LNCaP clone FGC (cell line): ENCODE measurements at places on chromosomes 6 and 20.

DNA sequence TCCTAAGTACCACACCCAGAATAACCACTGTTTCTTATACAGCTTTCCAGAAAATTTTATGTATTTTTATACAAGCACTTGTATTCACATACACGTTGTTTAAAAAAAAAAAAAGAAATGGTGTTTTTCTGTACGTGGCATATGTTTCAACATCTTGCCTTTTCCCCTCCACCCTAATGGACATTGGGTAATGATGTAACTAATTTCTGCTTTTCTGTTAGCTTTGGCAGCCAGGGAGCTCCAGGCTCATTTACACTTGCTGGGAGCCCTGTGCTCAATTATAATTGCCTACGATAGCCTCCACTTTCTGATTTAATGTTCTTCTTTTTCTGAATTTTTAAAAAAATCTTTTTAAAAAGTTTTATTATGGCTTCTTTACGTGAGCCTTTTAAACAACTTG is 352.4 kb downstream of the UTRN start:
- no peak for DNase-seq

- no peak for DNase-seq
These were observed 7.7 kb downstream of the NTSR1 start for GRCh38 chr20:62716198-62716940.

- DNase-seq: no peak
These were observed 11.3 kb upstream of the PTGIS start for GRCh38 chr20:49579195-49579594.

GRCh38 chr20:44081476-44081875 is 105.5 kb downstream of the JPH2 start:
- DNase-seq: no peak

DNA sequence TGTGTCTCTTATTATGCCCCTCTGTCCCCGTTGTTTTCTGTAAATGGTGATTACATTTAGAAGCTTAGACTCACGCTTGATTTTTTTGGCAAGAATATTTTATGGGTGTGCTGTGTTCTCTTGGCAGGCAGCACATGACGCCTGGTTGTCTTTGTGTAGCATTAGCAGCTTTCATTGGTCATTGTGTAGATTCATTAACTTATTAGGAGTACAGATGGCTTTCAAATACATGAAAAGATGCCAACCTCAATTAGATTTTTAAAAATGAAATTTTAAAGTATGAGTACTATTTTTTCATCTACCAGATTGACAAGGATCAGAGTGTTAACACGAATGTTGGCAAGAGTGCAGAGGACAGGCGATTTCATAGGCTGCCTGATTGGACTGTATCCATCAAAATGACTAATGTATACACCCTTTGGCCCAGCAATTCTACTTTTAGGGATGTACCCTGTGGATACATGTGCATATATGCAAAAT is 15.2 kb downstream of the COX4I2 start:
- peak; percentile 79 for DNase-seq
